Vagina (tissue), 2 donors: ENCODE measurements at places on chromosomes 4 and X.
A peak's percentile ranks its signal among the peaks of the same experiment; 100 is the strongest.

DNA sequence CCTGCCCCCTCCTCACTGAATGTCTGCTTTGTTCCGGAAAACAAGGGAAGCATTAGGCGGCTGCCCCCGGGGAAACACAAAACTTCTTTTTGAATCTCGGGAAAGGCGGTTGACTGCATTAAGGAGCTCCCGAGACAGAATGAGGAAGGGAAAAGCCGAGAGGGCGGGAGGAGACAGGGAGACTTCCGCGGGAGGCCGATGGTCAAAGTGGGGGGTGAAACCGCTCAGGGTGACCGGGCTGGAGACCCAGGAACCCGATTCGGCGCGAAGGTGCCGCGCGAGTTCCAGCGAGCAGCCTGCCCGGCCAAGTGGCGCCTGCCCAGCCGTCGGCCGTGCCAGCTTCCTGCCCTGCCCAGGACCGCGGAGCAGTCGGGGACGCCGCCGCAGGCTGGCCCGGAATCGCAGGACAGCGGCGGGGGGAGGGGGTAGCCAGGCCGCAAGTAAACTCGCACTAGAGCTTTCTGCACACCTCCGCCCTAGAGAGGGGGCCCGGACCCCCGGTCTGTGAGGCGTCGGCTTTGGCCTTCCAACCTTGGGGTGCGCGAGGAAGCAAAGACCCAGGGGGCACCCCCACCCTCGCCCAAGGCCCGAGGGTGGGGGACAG is 55.1 kb upstream of the BCOR start:
- H3K4me3 ChIP-seq = peak overlapping the region; percentile 42
- peaks cover 40% of the 10 kb centered on the region for H3K4me1 ChIP-seq
- no peak for DNase-seq
- H3K27ac ChIP-seq = no peak overlapping the region
- H3K27me3 ChIP-seq = peaks cover 9% of the 10 kb centered on the region
- no peaks in the 10 kb centered on the region for H3K36me3 ChIP-seq

DNA sequence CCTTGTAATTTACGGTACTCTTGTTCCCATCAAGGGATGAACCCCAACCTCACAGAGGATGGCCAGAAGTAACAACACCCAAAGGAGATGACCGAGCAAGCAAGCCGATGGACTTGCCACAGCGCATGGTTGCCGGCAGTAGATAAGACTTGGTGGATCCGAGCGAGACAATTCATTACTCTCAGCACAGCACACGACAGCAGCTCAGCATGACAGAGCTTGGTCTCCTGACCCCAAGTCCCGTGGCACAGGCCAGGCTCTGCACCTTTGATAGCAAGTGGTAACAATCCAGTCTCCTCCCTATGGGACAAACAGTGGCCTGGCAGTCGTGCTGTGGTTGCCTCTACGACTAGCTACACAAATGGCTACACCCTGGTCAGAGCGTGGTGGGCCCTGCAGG is 26.3 kb downstream of the RWDD4 start:
- DNase-seq = no peak
- H3K27ac ChIP-seq = no peak overlapping the region
- H3K27me3 ChIP-seq = no peaks in the 10 kb centered on the region
- H3K36me3 ChIP-seq = no peaks in the 10 kb centered on the region

GRCh38 chrX:65607070-65607742 is 60.2 kb upstream of the MSN start:
- H3K27me3 ChIP-seq = no peaks in the 10 kb centered on the region
- H3K4me1 ChIP-seq = peaks cover 19% of the 10 kb centered on the region
- DNase-seq = no peak
- H3K4me3 ChIP-seq = no peak overlapping the region
- H3K27ac ChIP-seq = no peak overlapping the region

- no peak overlapping the region for H3K4me3 ChIP-seq
- no peak for DNase-seq
- H3K4me1 ChIP-seq = peaks cover 8% of the 10 kb centered on the region
- no peaks in the 10 kb centered on the region for H3K27me3 ChIP-seq
- no peak overlapping the region for H3K27ac ChIP-seq
These were observed 7.1 kb upstream of the CNOT6L start for GRCh38 chr4:77826275-77826674.

DNA sequence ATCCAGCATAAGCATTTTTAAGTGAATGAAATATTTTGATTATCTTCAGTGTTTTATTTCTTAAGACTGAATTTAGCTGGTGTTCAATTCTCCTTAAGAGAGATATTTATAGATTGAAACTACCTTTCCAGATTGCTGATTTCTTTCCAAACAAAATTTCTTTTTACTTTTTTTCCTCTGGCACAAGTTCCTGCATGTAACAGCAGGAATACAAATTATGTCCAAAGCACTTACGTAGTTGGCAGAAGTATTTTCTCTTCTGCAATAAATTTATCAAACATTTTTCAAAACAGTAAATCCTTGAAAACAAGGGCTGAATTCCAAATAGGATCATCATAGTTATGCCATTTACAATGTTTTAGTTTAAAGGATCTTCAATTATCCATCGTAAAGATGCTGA is 412.6 kb downstream of the IQCM start:
- H3K27ac ChIP-seq = no peak overlapping the region
- H3K4me3 ChIP-seq = no peak overlapping the region
- no peaks in the 10 kb centered on the region for H3K36me3 ChIP-seq
- DNase-seq = no peak

GRCh38 chr4:184802697-184803015 is 23.1 kb downstream of the ACSL1 start:
- H3K27ac ChIP-seq = peak overlapping the region; percentile 69
- no peak for DNase-seq

DNA sequence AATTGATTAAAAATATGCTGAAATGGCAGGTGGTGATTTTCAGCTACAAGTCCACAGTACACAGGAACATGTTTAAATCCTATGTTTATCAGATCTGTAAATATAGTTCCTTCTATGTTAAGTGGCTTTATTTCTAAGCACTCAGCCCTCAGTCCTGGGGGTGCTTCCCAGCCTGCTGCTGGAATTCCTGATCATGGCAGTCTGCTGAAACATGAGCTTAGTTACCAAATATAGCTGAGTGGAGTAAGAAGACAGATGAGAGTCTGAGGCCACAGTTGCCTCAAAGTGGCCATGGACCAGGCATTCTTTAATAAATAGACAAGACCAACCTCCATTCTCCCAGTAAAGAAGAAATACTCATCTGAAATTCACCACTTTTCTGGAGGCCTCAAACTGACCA is 17.1 kb upstream of the DDX60 start:
- H3K27me3 ChIP-seq = no peaks in the 10 kb centered on the region
- H3K27ac ChIP-seq = no peak overlapping the region
- no peaks in the 10 kb centered on the region for H3K36me3 ChIP-seq
- DNase-seq = no peak
- H3K4me3 ChIP-seq = no peak overlapping the region

- no peaks in the 10 kb centered on the region for H3K36me3 ChIP-seq
- H3K4me3 ChIP-seq = peak overlapping the region; percentile 94
- DNase-seq = no peak
- H3K27ac ChIP-seq = no peak overlapping the region
- H3K27me3 ChIP-seq = no peaks in the 10 kb centered on the region
These were observed 400 bp upstream of the PAQR3 start for GRCh38 chr4:78939667-78940008.

- DNase-seq = no peak
- H3K27ac ChIP-seq = peak within 1 kb of the TSS; percentile 21
- peaks cover 5% of the 10 kb centered on the region for H3K4me1 ChIP-seq
- no peaks in the 10 kb centered on the region for H3K36me3 ChIP-seq
- H3K27me3 ChIP-seq = no peaks in the 10 kb centered on the region
These were observed at the start of gene ARHGEF6 for GRCh38 chrX:136780763-136781162. Gene ARHGEF6, minus strand, starts transcription at chrX:136780932. Its CDS starts 50 bp downstream, at chrX:136780882.

DNA sequence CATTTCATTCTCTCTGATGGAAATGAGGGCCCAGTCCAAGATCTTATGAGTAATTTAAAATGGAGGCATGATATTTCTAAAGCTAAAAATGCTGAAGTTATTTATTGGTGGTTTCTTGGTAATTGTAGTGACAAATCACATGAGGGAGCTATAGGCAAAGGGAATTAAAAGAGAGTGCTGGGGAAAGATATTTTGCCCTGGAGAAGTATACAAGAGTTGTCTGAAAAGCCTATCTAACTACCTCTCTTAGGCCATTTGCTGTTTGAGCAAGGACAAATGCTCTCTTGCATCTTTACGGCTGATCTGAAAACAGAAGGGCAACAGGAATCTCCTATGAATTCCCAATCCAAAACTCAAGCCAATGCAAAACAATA is 89.4 kb downstream of the FMR1NB start:
- DNase-seq = no peak
- no peaks in the 10 kb centered on the region for H3K36me3 ChIP-seq
- no peaks in the 10 kb centered on the region for H3K4me1 ChIP-seq
- H3K4me3 ChIP-seq = no peak overlapping the region

- H3K27ac ChIP-seq = no peak overlapping the region
- DNase-seq = no peak
- no peak overlapping the region for H3K4me3 ChIP-seq
- H3K27me3 ChIP-seq = no peaks in the 10 kb centered on the region
- H3K36me3 ChIP-seq = no peaks in the 10 kb centered on the region
These were observed 141.7 kb downstream of the GPAT3 start for GRCh38 chr4:83677656-83678055.

DNA sequence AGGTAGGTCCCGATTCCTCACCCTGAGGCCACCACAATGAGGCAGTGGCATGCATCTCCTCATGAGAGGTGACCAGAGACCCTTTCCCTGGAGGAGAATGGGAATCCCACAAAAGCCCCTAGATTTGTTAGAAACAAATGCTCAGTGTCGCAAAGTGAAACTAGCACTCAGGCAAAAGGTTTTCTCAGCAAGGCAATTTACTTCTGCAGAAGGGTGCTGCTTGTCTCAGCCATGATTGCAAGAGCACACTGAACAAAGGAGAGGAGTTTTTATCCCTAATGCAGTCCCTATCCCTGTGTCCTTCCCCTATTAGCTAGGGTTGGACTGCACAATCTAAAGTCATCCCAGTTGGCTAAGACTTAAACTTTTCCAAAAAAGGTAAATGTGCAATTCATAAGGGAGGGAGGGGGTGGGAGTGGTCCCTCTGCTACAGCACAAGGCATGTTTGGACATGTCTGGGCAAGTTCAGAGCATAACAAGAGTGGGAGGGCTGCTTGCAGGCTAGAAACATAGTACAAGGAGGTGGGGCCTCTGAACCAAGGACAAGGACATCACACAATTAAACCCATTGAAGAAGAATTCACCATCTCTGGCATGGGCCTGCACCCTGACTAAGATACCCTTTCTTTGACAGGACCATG is 185.3 kb downstream of the CCNG2 start:
- DNase-seq = peak; percentile 42
- no peak overlapping the region for H3K4me3 ChIP-seq
- H3K4me1 ChIP-seq = no peaks in the 10 kb centered on the region
- H3K36me3 ChIP-seq = no peaks in the 10 kb centered on the region
- H3K27me3 ChIP-seq = no peaks in the 10 kb centered on the region

DNA sequence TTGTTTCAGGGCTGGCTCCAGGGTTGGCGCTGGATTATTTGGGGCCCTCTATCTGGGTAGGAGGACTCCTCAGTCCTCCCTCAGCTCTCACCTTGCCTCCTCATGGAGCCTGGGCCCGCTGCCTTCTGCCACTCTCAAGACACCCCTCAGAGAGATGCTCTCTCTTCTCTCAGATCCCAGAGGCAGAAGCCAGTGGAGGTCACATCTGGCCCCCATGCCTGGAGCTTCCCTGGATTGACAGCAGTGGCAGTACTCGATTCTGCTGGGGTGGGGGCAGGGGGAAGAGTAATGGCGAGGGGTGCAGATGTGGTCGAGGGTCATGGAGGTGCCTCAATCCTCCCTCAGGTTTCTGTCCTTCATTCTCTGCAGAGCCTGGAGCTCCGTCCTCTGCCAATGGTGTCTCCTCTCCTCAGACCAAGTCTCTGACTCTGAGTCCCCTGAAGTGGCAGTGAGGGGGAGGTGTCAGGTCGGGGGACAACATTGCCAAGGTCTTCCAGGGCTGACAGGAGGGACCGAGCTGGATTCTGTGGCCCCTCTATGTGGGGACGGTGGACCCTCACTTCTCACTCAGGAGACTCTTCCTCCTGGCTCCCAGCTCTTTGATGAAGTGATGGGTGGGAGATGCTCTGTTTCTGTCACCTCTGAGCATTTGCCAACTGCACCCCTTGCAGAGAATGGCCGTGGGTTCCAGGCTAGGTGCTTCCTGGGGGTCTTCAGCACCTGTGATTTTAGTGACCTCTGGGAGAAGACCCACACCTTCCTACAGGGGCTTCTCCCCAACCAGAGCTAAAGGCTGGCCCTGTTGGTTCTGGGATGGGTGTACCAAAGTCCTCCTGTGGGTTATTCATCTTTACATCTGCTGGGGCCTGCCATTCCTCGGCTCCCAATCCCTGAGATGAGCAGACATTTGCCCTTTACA is 10.9 kb upstream of the HSFX1 start:
- no peak overlapping the region for H3K27ac ChIP-seq
- no peaks in the 10 kb centered on the region for H3K27me3 ChIP-seq
- H3K36me3 ChIP-seq = no peaks in the 10 kb centered on the region
- no peaks in the 10 kb centered on the region for H3K4me1 ChIP-seq

DNA sequence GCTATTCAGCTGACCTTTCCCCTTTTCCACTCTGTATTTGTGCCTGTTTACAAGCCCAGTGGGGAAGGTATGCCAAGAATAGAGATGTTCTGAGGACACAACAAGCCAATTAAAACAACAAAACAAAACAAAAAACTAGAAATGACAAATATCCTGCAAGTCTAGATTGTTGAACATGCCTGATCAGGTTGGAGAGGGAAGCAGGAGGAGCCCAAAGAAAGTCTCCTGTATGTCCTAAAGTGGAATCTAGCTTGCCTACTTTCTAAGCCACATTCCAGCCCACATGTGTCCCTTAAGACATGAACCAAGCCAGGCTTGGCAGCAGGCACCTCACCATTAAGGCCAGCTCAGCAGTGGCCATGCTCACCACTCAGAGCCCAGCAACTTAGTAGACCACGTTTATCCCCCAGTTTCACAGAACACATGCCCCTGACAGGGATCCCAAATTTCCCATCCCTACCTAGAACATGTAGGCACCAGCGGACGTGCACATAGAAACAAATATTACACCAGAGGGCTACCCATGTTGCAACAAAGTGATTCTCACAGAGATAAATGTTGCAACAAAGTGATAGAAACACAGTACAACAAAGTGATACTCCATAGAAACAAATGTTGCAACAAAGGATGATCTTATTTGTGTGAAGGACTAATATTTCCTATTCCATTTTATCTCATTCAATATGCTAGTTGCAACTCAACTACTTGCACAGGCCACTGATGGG is 48.3 kb downstream of the CD99L2 start:
- H3K4me1 ChIP-seq = no peaks in the 10 kb centered on the region
- no peak for DNase-seq
- H3K4me3 ChIP-seq = no peak overlapping the region
- no peaks in the 10 kb centered on the region for H3K36me3 ChIP-seq
- no peak overlapping the region for H3K27ac ChIP-seq
- H3K27me3 ChIP-seq = no peaks in the 10 kb centered on the region
